Anterior cingulate cortex (tissue), 58 donors: ENCODE measurements at places on chromosomes 2 and 18.

DNA sequence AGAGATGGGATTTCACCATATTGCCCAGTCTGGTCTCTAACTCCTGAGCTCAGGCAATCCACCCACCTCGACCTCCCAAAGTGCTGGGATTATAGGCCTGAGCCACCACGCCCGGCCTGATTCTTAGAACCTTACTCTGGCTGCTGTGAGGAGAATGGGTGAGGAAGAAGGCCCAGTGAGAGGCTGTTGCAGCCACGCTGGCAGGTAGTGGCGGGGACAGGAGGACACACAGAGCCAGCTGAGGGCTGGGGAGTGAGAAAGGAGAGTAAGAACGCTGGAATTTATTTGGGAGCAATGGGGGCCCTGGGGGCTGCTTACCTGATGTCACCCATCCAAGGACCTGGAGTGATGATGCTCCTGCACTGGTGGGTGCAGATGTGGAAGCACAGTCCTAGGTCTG, 153.8 kb upstream of the SIX3 start:
- no peak for DNase-seq

DNA sequence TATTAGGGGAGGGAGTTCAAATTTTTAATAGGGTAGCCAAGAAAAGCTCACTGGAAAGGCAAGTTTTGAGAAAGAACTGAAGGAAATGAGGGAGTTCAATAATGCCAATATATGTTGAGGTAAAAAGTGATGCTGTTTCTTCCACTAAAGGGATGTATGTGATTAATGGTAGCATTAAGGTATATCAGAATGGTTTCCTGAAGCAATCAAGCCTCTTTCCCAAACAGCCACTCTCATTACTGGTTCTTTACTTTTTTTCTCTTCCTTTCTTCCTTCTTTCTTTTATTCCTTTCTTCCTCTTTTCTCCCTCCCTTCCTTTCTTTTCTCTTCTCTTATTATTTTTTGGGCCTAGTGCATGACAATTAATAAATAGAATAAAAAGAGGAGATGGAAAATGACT, 433.5 kb downstream of the SATB2 start:
- no peak for DNase-seq

- DNase-seq: no peak
Observed at GRCh38 chr18:27719680-27720079, 457.2 kb downstream of the CDH2 start.

DNA sequence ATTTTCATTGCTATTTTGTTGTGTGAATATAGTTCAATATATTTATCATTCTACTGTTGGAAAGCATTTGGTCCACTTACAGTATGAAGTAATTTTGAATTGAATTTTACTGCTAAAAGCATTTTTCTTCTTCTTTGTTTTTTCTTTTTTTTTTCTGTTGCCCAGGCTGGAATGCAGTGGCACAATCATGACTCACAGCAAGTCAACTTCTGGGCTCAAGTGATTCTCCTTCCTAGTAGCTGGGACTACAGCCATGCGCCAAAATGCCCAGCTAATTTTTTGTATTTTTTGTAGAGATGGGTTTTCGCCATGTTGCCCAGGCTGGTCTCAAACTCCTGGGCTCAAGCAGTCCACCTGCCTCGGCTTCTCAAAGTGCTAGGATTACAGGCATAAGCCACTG, 2.4 kb upstream of the ETAA1 start:
- no peak for DNase-seq

DNA sequence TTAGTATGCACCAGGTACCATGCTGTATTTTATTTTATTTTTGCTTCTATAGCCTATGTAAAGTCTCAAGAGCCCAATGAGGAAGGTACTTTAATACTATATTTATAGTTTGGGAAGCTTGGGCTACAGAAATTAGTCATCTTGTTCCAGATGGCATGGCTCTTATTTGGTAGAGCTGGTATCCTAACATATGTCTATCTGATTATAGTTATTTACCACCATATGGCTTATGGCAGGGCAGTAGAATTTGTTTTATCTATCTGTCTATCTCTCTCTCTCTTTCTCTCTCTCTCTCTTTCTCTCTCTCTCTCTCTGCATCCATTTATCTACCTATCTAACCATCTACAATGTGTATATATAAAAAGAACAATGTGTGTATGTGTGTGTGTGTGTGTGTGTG, 1293.7 kb upstream of the SLC39A10 start:
- DNase-seq: no peak

GRCh38 chr2:219508971-219509779, 5.1 kb upstream of the ASIC4 start:
- no peak for DNase-seq

GRCh38 chr2:108444941-108445840, 3.8 kb upstream of the GCC2 start:
- no peak for DNase-seq

DNA sequence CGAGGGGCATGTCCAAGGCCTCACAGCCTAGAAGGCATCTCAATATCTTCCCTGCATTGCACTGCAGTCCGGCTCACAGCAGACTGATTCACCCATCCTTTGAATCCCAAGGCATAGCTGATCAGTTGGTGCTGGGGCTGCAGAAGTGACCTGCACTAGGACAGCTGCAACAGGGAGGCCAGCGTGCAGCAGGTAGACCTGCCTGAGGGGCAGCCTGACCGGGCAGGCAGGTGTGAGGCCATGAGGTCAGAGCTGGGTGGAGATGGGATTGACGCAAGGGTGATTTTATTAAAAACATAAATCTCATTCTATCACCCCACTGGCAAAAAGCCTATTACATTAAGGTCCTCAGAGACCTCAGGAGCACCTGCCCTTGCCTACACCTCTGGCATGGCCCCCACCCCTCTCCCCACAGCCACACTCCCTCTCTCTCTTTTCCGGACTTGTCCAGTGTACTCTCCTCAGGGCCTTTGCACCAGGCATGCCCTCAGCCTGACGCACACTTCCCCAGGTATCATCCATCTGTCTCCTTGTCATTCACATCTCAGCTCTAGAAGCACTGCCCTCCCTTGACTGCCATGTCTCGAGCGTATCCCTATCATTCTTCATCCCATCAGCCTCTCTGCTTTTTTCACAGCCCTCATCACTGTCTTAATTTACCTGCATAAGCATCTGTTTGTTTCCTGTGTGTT, 63.5 kb upstream of the WIPF1 start:
- DNase-seq: no peak

- no peak for DNase-seq
Observed at GRCh38 chr18:41666231-41666630, 288.8 kb upstream of the PIK3C3 start.

- DNase-seq: no peak
Observed at GRCh38 chr2:189515264-189515663, 65.3 kb downstream of the SLC40A1 start.

GRCh38 chr18:67651438-67651837, 134.9 kb upstream of the DSEL start:
- no peak for DNase-seq

- DNase-seq: no peak
Observed at GRCh38 chr2:67436221-67436620, 39.1 kb downstream of the ETAA1 start.

GRCh38 chr18:32318581-32318980, 128.7 kb downstream of the MEP1B start:
- no peak for DNase-seq

DNA sequence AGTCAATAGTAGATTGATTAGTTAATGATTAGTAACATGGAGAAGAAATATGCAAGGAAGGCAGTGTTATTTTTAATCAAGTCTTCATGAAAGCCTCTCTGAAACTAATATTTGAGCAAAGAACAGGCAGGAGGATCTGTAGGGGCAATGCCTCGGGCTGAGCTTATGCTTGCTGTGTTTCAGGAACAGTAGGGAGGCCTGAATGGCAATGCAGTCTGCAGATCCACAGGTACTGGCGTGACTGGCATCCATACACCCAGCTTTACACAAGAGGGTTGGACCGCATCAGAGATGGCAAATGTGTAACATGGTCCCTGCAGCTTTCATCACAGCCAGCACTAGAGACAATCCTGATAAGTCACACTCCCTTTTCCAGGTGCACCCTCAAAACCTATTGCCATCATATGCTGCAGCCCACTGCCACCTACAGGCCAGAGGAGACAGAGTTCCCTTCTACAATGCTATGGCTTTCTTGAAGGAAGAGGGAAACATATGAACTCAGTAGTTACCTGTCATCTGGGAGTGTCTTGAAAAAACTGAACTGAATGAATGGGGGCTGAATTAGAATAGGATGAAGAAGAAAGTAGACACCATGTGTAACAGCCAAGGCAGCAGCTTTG, 582.4 kb upstream of the RAB6C start:
- DNase-seq: peak; percentile 42

DNA sequence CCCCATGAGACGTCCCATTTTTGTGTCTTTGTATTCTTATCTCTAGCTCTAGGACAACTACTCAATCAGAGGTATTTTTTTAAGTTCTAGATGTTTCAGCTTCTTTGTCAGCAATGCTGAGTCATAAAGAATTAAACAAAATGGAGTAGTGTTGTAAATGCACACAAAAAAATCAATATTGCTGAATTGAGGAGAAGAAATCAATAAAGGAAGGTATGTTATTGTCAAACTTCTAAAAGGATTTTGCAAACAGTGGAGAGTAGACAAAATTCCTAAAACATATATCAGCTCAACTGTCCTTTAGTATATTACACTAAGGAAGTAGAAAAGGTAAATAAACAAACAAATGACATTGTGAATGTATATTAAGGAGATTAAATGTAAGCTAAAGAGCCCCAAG, 726.1 kb upstream of the NRXN1 start:
- DNase-seq: no peak

DNA sequence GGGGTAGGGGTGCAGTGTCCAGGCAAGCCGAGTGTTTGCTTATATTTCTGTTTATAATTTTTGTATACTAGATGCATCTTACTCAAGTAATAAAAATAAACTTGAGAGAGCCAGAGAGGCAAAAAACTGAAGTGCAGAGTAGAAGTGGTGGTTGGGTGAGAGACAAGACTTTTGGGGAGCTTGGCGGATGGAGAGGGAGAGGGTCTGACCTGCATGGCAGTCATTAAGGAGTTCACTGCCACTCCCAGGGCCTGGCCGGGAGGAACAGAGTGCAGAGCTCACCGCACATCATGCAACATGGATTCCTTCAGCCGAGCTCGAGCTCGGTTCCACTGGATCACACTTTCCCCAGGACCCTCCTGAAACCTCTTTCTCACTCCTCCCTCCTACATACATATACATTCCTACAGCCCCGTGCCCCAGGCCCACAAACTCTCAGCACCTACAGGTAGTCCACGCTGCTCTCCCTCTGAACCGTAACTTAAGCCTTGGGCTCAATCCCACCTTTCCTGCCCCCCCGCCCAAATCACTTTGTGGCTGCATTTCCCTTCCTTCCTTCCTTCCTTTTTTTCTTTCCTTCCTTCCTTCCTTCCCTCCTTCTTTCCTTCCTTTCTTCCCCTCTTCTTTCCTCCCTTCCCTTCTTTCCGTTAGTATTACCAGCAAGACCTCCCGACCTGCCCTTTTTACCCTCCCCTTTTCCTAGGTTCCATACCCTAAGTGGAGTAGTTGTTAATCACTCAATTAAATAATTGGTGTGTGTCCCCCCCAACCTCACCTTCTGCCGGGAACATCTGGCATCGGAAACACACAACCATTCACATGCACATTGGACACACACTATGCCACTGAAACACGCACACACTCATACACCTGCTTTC, 37.1 kb upstream of the ATP6V1B1 start:
- no peak for DNase-seq

GRCh38 chr18:62183578-62184195, 3.2 kb downstream of the PIGN start:
- no peak for DNase-seq

DNA sequence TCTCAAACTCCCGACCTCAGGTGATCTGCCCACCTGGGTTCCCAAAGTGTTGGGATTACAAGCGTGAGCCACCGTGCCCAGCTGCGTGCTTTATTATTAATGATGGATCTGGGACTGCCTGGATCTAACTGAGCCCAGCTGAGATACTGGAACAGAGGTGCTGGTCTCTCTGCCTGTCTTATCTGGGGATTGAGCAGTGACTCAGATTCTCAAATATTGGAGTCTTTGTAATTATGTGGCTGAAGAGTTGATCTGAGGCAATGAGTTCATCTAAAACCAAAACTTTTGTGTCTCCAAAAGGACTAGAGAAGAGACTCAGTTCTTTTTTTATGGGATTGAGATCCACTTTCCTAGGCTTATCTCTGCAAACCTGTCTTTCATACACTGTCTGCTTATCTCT, 16.3 kb downstream of the PLEKHB2 start:
- no peak for DNase-seq

DNA sequence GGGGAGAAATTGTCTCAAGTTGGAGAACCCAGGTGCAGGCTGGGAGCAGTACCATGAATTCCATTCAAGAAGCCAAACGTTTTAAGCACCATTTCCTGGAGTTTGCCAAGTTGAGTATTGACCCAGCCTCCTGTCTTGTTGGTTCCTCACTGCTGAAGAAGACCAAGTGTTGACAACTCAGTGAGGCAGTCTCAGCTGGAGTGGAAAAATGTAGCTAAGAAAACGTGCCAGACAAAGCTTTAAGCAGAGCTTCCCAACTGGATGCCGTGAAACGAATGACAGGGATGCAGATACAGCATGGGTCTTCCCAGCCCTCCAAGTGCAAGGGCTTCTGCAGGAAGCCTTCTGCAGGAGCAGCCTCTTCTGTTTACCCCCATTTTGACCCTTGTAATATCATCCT, 778 bp upstream of the INPP1 start:
- no peak for DNase-seq

GRCh38 chr2:74935975-74936391, 22.5 kb upstream of the POLE4 start:
- no peak for DNase-seq

- DNase-seq: no peak
Observed at GRCh38 chr2:218516614-218517013, 51.5 kb downstream of the USP37 start.

DNA sequence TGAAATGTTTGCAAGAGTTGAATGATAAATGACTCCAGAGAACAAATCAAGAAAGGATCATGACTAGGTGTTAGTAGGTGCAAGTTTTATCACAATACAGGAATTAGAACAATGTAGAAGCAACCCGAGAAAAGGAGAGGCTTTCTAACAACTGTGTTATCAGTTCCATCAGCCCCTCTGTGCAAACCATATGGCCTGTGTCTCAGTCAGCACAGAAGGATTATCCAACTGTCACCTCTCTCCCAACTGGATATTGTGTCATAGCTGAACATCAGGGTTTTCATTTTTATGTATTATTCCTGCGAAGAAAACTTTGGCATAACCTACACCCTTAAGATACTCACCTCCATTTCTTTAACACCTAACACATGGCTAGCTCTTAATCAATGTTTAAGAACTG, 321.6 kb upstream of the RND3 start:
- DNase-seq: no peak

DNA sequence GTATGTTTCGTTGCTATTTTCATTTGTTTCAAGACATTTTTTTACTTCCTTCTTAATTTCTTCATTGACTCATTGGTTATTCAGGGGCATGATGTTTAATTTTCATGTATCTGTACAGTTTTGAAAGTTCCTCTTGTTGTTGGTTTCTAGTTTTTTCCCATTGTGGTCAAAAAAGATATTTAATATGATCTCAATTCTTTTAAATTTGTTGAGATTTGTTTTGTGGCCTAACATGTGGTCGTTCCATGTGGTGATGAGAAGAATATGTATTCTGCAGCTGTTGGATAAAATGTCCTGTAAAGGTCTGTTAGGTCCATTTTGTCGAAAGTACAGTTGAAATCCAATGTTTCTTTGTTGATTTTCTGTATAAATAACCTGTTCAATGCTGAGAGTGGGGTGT, 110.3 kb upstream of the MAP4K4 start:
- no peak for DNase-seq
